ENCODE measurements at places on chromosomes 11 and 22.

DNA sequence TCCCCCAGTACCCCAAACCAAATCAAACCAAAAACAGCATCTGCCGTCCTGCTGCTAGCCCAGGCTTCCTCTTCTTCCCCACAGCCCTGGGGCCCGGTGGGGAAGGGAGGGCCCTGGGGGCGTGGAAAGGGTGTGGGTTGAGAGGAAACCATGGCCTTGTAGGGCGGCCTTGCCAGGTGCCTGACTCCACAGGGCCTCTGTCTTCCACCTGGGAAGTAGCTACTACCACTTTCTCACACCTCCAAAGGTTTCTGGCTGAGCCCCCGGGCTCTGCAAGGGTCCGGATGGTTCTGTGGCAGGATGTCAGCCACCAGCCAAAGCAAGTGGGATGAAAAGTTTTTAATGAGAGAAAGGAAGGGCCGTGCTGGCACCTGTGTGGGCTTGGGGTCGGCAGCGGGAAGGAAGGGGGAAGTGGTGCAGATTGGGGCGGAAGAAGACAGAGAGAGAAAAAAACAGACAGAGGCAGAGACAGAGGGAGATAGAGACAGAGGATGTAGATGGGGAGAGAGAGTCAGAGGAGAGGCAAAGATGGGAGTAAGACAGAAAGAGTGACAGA lies 10.5 kb downstream of the TPST2 start:
- DNase-seq, result no peak

- no peak for DNase-seq
Observed at GRCh38 chr22:33401291-33401690, 343.1 kb upstream of the SYN3 start.

DNA sequence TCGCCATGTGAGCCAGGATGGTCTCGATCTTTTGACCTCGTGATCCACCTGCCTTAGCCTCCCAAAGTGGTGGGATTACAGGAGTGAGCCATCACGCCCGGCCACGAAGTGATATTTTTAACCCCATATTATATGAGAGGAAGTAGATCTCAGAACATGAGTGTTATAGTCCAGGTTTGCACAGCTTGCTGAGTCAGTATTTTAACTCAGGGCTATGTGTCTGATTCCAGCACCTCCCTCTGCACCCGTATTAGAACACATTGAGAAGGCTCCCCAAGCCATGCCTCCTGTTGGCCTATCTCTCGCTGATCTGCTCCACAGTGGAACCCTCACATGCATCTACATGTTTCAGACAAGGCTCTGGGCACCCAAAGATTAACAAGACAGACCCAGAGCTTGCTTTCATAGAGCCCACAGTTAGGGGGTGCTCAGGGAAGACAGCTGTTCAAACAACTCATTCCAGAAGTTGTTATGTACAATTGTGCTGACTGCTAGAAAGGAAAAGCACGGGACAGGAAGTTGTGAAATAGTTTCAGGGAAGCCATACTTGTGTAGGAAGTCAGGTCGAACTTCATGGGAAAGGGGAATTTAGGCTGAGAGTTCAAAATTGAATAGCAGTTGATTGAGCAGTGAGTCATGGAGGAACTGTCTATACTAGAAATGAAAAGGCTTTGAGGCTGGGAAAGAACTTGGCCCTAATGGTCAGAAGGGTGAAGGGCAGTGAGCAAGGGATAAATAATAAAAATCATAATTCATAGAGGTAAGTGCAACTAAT lies 49.3 kb upstream of the CLPB start:
- peak; percentile 71 for DNase-seq

GRCh38 chr11:121800731-121801393 lies 315.2 kb downstream of the BLID start:
- DNase-seq, result peak; percentile 34

GRCh38 chr11:13923182-13923581 lies 39.3 kb upstream of the SPON1 start:
- no peak for DNase-seq

DNA sequence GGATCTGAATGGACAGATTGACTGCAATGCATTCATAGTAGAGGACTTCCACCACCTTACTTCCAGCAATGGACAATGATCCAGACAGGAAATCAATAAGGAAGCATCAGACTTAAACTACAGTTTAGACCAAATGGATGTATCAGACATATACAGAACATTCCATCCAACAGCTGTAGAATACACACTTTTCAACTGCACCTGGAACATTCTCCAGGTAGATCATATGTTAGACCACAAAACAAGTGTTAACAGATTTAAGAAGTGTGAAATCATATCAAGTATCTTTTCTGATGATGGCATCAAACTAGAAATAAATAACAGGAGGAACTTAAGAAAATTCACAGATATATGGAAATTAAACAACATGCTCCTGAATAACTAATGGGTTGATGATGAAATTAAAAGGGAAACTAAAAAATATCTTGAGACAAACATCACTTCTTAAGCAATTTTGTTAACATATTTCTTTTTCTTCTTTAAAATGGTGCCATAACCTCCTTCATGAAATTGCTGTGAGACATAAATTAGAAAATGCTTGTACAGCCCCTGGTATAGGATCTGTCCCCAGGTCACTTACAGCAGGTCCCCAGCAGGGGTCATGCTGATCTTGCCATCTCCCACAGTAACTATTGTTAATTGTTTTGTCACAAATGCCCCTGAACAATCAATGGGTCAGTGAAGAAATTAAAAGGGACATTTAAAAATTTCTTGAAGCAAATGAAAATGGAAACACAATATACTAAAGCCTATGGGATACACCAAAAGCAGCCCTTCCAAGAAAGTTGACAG lies 100.0 kb upstream of the OR4B1 start:
- no peak for DNase-seq

- DNase-seq, result peak; percentile 32
Observed at GRCh38 chr11:23423104-23423503, 562.8 kb upstream of the CCDC179 start.

DNA sequence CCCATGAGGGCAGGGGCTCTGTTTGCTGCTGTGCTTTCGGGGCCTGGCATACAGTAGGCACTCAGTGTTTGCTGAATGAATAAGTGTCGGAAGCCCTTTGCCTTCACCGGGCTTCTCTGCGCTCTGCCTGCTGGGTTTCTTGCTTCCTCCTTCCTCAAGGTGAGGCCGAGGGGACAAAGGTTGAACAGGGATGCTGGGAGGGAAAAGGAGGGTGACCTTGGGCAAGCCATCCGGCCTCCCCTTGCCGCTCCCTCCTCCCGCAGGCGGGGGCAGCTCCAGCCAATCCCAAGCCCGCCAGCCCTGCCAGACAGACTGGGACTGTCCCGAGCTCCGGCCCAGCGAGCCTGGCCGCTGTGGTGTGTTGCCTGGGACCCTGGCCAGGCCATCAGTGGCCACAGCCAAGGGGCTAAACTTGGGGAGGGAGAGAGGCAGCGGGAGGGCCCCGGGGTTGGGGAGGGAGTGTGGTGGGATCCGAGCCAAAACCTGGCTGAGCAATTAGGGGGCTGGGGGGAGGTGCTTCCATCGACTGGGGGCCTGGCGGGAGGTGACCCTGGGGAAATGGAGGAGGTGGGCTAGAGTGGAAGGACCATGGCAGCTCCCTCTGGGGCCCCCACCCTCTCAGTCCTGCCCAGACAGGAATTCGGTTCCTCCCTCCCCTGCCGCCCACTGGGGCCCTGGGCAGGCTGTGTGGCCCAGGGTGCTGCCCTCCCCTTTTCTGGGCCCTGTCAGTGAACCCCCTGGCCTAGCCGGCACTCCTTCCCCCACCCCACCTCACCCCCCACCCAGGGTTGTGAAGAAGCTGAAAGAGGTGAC lies 3.4 kb upstream of the RCOR2 start:
- peak; percentile 80 for DNase-seq

Data from SJCRH30 (cell line).